ENCODE measurements at places on chromosomes 6 and 20.

DNA sequence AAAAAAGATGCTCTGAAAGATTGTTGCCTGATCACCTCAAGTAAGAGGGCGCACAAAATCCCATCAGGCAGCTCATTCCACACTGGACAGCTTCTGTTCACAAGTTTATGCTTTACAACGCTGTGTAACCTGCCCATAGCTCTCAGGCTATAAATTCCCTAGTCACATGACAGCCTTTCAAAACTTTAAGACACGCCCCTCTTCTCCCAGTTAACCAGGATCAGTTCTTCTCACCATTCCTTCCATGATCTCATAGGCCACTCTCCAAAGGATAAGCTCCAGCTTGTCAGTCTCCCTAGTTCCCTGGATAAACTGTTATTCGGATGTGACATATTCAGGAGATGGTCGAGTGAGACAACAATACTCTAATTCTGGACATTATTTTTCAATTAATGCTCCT, 15.0 kb downstream of the ADNP start:
- peak; percentile 63 for DNase-seq

- peak; percentile 81 for DNase-seq
Observed at GRCh38 chr6:90044833-90045381, 150.6 kb downstream of the GJA10 start.

- peak; percentile 96 for DNase-seq
Observed at GRCh38 chr6:81766482-81767069, 14.1 kb upstream of the TENT5A start.

GRCh38 chr20:11216451-11217314, 542.9 kb upstream of the JAG1 start:
- DNase-seq = peak; percentile 89
